ENCODE measurements at places on chromosomes 3 and 15.

GRCh38 chr3:100106531-100107141 is 7.7 kb downstream of the FILIP1L start:
- DNase-seq, result peak; percentile 57

DNA sequence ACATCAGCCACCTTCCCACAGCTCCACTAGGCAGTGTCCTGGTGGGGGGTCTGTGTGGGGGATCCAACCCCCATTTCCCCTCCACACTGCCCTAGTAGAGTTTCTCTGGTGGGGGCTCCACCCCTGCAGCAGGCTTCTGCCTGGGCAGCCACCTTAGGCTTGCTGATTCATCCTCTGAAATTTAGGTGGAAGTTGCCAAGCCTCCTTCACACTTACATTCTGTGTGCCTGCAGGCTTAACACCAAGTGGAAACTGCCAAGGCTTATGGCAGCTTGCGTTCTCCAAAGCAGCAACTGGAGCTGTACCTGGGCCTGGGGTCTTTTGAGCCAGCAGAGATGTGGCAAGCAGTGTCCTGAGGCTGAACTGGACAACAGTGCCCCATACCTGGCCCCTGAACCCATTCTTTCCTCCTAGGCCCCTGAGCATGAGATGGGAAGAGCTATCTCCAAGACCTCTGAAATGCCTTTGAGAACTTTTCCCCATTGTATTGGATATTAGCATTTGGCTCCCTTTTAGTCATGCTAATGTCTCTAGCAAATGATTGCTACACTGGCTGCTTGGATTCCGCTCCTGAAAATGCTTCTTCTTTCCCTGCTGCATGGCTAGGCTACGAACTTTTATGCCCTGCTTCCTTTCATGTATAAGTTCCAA is 32.5 kb downstream of the CPN2 start:
- no peak for DNase-seq

GRCh38 chr3:89315750-89316470 is 208.5 kb downstream of the EPHA3 start:
- DNase-seq, result no peak

DNA sequence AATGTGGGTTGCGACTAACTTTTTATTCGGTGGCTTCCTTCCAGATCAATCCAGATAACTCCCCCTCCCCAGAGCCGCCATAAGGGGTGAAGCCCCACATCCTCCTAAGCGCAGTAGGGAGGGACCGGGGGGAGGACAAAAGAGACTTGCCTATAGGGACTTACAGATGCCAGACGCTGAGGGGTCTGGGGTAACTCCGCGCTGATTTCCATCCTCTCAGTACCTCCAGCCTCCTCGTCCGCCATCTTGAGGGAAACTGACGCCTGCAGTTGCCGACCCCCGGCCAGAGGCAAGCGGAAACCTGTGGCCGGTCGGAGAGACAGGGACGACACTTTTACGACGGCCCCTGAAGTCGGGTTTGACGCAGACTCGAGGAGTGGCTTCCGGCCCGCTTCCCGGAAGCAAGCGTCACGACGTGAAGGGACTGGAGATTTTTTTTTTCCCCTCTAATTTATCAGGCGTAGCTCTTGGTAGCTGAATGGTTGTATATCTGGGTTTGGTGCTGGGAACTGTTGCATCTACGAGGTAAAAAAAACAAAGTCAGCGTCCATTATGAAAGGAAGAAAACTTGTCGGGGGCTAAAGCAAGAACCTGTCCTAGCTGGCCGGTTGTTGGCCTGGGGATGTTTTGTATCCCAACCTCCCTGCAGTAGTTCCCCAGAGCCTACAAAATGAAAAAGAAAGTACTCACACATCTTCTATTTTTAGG is at the start of gene UBR1:
UBR1 (minus strand) TSS at position 261 of the 708 bp plus-strand sequence; CDS start at position 245, 16 bp downstream.
- peak; percentile 74 for DNase-seq

- no peak for DNase-seq
Observed at GRCh38 chr3:127629467-127630403, 750 bp downstream of the PODXL2 start.

DNA sequence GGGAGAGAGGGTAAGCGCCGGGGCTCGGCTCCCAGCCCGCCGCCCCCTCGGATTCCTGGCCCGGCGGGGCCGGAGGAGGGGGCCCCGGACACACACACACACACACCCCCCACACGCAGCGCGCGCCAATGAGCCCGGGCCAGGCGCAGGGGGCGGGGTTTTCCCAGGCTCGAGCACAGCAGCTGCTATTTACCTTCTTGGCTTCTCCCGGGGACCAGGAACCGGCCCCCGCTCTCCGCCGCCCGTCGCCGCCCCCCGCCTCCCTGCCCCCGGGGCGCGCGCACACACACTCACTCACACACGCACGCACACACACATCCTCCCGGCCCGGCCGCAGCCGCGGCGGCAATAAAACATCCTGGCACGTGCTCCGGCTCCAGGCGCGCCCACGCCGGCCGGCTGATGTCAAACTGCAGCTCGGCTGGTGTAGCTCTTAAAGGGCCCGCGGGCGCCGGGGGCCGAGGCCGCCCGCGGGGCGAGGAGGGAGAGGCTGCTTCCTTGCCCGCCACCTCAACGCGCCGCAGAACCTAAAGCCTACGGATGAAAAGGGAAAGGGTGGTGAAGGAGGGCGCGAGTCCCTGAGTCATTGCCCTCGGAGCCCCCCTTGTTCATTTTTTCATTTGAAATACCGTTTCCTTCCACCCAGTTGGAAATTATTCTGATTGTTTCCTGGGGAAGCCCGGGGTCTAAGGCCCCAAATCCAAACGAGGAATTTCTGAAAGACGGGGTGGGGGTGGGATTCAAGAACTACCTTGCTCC is 1.0 kb upstream of the HES1 start:
- DNase-seq, result peak; percentile 85

DNA sequence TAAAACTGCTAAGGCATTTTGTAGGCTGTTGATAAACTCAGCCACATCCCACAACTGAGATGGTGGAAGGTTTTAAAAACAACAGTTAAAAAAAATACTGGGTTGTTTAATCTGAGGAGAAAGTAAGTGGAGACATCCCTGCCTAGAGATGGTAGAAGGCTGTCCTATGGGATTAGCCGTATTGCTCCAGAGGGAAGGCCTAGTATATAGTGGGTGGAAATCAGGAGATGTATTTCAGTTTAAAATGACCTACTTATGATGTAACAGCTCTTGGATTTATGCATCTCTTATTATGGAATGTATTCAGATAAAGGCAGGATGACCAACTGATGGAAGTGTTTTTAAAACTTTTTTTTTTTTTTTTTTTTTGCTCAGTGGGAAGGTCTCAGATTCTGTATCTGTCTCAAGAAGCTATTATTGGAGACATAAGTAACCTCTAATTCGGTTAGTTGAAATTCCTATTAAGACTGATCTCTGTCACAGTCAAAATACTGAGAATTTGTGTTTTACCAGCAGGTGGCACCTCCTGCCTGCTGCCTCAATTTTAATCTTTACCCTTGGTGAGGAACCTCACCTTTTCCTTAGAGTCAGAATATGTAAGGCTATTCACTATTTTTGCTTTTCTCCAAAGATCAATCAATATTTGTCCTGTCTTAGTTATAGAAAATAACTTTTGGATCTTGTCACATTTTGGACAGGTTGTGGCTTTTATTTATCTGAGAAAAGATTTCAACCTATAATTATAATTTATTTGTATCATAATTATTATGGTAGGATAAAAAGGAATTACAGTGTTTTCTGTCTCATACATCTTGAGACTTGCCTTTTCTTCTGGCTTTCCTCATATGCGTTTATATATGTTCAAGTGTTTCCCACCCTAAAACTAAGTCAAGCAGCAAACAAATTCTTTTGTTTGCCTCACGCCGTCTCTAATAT is 63.0 kb downstream of the VPS8 start:
- DNase-seq, result peak; percentile 4

DNA sequence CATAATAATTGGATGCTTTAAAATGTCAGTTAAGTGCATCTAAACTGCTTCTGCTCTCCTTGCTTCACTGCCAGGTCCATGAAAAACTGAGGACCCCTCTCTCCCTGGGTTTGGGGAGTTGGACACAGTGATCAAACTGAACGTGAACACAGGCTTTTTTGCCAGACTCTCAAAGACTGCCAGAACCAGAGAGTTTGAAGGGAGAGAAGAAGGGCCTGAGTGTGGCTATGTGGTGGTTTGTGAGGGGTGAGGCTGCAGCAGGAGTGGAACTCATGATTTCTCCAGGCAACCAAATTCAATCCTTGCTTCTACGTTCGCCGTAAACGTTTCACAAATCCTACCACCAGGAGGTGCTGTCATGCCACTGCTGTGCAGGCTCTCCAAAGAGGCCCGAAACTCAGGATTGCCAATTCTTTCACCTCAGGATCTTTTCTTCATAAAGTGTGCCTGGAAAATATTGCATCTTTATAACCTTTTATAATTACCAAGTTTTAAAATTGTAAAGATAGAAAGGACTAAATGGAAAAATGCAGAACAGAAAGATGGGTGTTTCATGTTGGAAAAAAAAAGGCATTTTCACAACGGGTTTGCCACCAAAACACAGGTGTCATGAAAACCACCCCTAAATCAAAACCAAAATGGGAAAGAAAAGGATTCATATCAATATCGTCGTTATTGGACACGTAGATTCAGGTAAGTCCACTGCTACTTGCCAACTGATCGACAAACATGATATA is 19.7 kb downstream of the TM4SF4 start:
- peak; percentile 63 for DNase-seq

GRCh38 chr15:94631608-94632007 is 400.2 kb downstream of the MCTP2 start:
- no peak for DNase-seq

DNA sequence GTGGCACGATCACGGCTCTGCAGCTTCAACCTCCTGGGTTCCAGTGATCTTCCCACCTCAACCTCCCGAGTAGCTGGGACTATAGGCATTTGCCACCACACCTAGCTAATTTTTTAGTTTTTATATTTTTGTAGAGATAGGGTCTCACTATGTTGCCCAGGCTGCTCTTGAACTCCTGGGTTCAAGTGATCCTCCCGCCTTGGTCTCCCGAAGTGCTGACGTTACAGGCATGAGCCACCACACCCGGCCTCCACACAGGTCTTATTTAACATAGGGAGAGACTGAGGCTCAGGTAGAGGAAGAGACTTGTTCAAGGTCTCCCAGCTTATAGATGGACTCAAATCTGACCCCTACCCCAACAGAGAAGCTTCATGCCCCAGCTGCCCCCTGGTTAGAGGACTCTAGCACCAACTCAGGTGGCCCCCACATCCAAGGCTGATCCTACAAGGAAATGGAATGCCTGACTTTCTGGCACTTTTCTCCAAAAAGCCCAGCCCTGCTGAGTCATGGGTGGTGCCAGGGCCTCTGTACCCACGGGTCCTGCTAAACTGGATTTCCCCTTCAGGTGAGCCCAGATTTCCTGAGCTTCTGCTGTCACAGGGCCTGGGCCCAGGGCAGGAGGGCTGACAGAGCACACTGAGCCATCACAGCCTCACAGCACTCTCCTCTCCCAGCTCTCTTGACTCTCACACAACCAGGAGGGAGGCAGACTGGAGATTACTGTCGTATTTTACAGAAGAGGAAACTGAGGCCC is 5.6 kb downstream of the TMEM40 start:
- no peak for DNase-seq

- no peak for DNase-seq
Observed at GRCh38 chr3:59407425-59407824, 357.6 kb upstream of the CFAP20DC start.

GRCh38 chr3:62167566-62168262 is 205.6 kb downstream of the FEZF2 start:
- no peak for DNase-seq

DNA sequence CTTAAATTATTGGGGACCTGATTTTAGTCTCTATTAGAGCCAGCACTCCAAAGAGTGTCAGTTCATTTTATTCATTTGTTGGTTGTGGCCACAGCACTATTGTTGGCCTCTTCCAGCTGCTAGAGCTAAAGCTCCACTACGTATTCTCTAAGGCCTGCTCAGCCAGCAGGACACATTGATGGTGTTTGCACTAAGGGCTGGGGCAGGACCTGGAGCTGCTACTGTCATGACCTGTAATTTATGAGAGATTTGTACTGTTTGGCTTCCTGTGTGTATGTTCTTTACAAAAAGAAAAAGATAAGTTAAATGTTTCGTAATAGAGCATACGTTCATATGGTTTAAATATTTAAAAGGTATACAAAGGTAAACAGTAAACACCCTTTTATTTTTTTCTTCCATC is 8.1 kb downstream of the GFM1 start:
- DNase-seq, result no peak

- DNase-seq, result no peak
Observed at GRCh38 chr15:69317392-69317841, 18.7 kb downstream of the PAQR5 start.

DNA sequence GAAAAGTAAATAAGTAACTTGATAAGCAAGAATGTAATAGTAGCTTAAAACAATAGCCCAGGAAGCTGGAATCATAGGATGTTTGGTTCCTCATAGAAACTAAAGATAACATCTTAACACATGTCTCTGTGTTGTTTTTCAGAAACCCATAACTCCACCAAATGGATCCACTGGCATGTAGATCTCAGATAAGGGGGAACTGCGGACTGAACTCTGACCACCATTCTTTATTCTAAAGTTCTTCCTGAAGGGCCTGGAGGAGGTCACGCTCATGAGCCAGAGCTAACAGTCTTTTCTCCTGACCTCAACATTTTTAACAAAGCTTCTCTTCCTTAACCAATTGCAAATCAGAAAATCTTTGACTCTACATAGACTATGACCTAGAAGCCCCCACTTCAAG is 101.9 kb downstream of the SOX14 start:
- no peak for DNase-seq

DNA sequence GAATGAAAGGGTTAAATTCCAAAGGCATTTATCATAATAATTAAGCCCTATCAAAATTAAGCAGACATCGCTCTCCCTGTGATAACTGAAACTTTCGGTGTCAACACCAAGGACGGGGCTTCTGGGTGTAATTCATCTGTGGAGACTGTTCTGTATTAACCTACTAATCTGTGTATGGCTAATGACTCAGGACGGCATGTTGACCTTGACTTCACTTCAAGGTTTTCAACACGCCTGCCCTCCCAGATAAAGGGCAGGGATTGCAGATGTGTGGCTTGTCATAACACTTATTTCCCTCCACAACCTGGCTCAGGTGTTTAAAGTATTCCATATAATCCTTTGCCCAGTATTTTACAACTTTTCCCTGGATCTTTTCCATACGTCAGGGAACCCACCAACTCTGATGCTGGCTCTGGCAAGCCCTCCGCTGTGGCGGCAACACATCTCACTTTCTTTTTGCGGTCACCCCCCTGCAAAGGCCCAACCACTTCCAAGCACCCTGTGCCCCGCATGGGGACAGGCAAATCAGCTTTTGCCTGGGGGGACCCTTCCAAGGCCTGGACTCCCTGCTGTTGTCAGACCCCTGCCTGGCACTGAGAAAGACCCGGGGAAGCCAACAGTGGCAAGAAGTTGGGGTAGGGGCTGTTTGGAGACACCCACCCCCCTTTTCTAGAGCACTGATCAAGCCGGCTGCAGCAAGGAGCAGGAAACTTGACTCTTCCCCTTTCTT is 93.2 kb upstream of the MEF2A start:
- no peak for DNase-seq

- no peak for DNase-seq
Observed at GRCh38 chr15:79450648-79451047, 18.5 kb downstream of the MINAR1 start.

DNA sequence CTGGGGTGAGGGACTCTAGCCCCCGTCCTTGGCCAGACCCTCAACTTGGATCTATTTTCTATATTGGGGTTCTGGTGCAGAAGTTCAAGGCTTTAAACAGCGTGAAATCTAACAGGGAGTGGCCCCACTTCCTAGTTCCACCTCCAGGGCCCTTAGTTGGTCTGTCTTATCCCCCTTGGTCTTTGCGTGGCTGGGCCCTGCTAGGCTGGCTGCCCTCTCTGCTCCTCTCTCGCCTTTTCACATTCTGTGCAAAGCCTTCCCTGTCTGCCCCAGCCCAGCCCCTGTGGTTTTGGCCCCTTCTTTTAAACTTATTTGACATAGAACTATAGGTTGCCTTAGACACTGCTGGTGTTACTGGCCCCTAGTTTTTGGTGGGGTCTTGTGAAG is 5.6 kb downstream of the PPCDC start:
- DNase-seq, result no peak
